ENCODE measurements at places on chromosomes 5 and 9.

- DNase-seq = no peak
Observed at GRCh38 chr5:173001229-173001841, 17.8 kb downstream of the ATP6V0E1 start.

GRCh38 chr9:112753725-112754124, 3.2 kb downstream of the SNX30 start:
- no peak for DNase-seq

GRCh38 chr5:112279082-112279481, 140.0 kb downstream of the EPB41L4A start:
- DNase-seq = no peak

GRCh38 chr9:23663536-23663935, 162.5 kb downstream of the ELAVL2 start:
- no peak for DNase-seq

DNA sequence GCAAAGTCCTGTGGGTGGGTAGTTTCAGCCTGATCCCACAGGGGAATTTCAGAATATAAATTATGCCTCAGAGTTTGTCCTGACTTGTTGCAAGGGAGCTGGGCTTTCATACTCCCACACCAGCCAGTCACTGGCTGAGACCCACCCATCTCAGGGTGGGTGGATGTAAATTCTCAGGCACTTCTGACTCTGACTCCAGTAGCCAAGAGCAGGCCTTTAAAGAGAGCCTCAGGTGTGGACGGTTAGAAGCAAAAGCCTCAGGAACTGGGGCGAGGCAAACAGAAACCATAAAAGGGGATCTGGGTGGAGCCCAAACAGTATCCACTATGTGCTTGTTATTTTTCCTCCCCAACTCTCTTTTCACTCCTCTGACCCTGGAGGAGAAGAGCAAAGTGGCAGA, 28.6 kb upstream of the FBXW11 start:
- no peak for DNase-seq

GRCh38 chr5:173213236-173213933, 21.6 kb downstream of the NKX2-5 start:
- no peak for DNase-seq

- no peak for DNase-seq
Observed at GRCh38 chr5:120082316-120083068, 381.6 kb upstream of the PRR16 start.

GRCh38 chr5:79416499-79416898, 97.4 kb downstream of the HOMER1 start:
- DNase-seq = no peak

- DNase-seq = no peak
Observed at GRCh38 chr9:21144603-21145002, 3.0 kb upstream of the IFNW1 start.

- no peak for DNase-seq
Observed at GRCh38 chr9:134964271-134965055, 46.8 kb upstream of the FCN1 start.

DNA sequence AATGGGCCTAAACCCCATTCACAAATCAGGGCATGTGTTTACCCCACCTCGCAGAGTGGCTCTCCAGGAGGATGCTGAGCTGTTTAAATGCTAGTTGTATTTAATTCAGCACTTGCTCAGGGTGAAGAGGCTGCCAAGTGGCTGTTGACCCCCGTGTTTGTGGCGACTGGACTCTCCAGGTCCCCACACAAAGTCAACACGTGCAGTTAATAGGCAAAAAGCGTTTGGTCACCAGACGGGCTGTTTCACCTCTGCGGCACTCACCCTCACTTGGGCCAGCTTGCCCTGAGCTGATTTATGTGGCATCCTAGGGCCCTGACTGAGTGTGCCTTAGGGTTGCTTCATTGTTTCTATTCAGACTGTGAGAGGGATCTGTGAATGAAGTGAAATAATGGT, 152.3 kb downstream of the GAS1 start:
- no peak for DNase-seq

DNA sequence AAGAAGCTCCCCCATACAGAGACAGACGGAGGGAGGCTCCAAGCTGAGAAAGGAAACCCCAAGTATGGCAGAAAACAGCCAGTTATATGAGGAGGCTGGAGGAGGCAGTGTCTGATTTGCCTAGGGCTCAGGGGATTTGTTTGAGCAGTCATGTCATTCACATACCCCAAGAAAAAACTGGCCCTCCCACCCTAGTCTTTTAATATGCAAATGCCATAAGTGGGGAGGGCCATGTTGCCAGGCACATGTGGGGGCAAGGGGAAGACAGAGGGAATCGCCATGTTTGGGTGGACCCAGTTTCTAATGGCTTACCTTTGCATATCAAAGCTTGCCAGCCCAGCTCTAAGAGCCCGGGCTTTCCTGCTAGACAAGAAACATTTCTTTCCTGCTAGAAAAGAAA, 1163.8 kb downstream of the TAF11L14 start:
- DNase-seq = no peak

- DNase-seq = no peak
Observed at GRCh38 chr5:142475102-142475513, 150.3 kb upstream of the SPRY4 start.

DNA sequence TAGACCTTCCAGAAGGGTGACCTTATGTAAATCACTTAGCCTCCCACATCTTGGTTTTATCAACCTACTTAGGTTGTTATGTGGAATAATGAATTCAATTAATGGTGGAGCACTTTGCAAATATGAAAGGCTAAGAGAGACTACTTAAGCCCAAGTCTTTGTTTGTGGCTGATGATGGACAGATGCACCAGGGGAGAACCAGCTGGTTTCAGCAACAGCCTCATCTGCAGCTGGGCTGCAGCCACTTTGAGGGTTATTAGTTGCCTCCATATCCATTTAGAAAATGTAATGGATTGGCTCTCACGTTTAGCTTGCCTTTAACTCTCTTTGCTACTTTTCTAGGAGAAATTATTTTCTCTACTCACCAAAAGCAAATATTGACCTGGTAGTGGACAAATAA, 146.6 kb downstream of the ESM1 start:
- no peak for DNase-seq

DNA sequence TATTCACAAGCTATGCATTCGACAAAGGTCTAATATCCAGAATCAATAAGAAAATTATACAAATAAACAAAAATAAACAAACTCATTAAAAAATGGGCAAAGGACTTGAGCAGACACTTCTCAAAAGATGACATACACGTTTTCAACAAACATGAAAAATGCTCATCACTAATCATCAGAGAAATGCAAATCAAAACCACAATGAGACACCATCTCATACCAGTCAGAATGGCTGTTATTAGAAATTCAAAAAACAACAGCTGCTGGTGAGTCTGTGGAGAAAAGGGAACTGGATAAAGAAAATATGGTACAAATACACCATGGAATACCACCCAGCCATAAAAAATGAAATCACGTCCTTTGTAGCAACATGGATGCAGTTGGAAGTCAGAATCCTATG, 45.1 kb upstream of the PUM3 start:
- DNase-seq = no peak

GRCh38 chr9:86515221-86515620, 161.0 kb upstream of the TUT7 start:
- no peak for DNase-seq

GRCh38 chr9:80030801-80031200, 459.0 kb downstream of the TLE4 start:
- no peak for DNase-seq

- DNase-seq = no peak
Observed at GRCh38 chr5:88377705-88378656, 109.3 kb upstream of the TMEM161B start.

DNA sequence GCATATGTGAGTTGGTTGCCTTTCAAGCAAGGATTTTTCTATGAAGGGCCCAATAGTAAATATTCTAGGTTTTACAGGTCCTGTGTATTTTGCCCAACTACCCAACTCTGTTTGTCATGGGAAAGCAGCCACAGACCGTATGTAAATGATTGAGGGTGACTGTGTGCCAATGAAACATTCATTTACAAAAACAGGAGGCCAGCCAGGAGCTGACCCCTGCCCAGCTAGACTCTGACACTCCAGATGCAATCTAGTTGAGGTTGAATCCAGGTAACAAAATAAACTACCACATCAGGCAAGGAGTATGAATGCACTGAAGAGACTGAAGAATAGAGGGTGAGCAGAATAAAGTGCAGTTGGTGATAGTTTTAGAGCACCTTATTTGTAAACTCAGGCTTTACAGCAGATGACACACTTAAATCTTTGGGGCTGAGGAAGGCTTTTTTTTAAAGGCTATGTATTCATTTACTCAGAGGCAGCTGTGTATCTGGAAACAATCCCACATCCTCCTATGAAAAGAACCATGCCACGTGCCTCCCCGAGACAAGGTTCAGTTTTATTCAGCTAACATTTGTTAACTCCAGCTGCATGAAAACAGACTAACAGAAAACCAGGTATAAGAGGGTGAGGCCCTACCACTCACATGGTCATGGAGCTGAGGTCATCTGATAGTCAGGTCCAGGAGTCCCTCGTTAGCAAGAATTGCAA, 60.7 kb downstream of the SLC1A1 start:
- DNase-seq = no peak

GRCh38 chr5:1002836-1003235, 5.8 kb upstream of the NKD2 start:
- DNase-seq = no peak

DNA sequence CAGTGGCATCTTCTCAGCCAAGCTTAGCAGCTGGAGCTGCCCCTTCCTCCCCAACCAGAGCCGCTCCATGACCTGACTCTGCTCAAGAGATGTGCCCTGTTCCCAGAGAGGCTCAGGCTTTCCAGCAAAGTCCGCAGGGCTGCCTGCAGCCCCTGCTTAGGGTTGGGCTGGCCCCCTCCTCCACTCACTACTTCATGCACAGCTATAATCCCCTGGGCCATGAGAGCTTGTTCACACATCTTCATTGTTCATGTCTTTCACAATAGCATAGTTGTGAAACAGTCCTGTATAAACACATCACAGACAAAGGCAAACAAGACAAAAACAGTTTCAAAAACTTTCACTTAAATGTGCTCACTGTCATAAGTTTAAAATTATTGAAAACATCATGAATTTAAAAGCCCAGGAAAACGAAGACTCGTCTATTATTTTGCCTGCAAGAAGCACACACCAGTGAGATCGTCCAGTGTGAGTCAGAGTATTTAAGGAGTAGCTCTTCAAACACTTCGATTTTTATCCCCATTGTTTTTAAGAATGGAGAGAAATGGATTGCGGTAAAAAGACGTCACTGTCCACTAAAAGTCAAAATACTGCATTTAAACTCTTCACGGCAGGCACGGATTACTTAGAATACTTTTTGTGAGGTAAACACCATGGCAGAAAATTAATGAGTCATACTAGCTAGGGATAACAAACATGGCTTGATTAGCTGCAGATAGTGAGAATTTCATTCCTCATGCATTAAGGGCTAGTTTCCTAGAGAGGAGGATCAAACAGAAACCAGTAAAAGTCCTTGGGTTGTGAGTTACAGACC, 40.7 kb upstream of the S1PR3 start:
- DNase-seq = no peak
